ENCODE measurements at places on chromosomes 12 and 14. TPM values are rescaled to one million over a fixed set of nuclear protein-coding genes. Genes with fewer than 3 reads are reported as not detected.

DNA sequence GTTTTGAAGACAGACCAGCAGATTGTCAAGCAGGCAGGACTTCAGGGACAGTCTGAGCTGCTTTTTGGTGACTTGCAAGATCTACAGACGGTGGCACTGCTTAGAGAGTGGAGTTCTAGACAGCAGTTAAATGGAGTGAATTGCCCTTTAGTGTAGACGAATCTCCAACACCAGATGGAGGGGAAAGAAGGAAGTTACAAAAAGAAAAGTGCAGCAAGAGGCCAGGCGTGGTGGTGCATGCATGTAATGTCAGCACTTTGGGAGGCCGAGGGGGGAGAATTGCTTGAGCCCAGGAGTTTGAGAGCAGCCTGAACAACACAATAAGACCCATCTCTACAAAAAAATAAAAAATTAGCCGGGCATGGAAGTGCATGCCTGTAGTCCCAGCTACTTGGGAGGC, 8.4 kb upstream of the HHIPL1 start:
- no peak for DNase-seq

DNA sequence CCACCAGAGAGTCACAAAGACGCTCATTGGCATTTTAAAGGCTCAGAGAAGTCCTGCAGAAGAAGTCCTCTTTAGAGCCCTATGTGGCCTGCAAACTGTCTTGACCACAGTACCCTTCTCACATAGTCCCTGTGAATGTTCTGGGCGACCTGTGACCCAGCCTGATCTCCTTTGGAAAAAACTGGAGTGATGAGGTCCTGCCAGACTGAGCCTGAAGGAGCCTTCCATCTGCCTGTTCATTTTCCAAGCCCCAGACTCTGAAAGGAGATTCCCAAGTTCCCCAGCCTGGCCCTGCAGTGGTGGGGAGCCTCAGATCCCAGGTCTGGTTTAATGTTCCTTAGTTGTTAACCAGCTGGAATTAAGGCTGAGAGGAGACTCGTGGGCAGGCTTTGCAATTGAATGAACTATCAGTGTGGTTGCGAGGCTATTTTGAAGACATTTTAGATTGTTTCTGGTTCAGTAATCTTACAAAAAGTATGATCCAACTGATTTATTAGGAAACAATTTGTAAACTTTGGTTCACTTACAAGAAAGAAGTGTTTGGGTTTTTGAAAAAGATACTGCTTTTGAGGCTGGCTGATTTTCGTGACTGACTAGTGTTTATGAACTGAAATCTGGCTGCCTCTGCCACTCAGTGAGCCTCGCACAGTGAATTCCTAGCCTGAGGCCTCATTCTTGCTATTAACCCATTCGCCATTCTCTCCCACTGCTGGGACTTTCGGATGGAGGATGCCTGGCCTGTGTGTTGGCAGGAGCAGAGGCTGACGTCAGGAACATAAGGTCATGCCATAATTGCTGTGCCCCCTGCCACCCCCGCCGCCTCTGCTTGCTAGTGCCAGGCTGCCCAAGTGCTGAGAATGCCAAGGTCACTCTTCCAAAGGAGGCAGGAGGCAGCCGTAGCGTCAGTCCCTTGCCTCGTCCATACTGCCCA, 249.0 kb downstream of the CACNA1C start:
- no peak for DNase-seq

Gene PMCH
- polyA plus RNA-seq: not detected

GRCh38 chr14:28589792-28590191, 176.8 kb upstream of the FOXG1 start:
- no peak for DNase-seq

DNA sequence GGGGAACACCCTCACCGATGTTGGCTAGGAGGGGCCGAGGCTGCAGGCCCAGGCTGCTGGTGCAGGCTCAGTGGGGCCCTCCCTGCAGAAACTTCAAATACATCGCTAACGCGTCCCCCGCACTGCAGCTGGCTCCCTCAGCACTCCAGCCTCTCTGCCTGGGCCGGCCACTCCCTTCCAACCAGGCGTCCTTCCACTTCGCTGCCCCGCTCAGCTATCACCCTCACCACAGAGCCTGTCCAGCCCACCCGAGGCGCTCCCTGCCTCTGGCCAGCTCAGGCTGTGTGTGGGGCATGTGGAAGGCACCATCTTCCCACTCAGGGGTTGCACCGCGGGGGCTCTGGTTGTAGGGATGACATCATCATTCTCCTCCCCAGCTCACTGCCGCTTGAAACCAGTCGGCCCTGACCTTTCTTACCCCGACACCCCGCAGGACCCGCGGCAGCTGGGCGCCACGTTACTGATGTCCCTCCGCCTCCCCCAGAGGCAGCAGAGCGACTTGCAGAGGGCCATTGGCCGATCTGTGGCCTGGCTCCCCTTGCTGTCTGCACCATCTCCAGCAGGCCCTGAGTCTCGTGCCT, 199.9 kb upstream of the RTL1 start:
- DNase-seq: no peak

- DNase-seq: no peak
Measured at GRCh38 chr12:47779943-47780504, 7.0 kb downstream of the SLC48A1 start.

GRCh38 chr12:44098786-44099185, 262.9 kb downstream of the TMEM117 start:
- DNase-seq: no peak

Gene ALG10
- polyA plus RNA-seq: 11.9 TPM

GRCh38 chr12:114812858-114813761, 129.1 kb upstream of the TBX3 start:
- peak; percentile 44 for DNase-seq

DNA sequence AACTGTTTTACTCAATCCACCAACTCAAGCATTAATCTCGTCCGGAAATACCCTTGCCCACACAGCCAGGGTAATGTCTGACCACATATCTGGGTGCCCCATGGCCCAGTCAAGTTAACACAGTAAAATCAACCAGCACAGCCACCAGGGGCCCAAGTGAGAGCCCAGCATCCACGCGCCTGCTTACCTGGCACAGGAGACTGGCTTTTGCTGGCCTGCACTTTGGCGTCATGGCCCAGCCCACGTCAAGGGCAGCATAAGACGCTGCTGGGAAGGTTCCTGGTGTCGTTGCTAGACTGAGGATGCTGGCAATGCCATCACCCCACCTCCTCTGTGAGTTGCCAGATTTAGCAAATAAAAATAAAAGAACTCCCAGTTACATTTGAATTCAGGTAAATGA, 53.6 kb upstream of the BCL11B start:
- DNase-seq: no peak

- DNase-seq: no peak
Measured at GRCh38 chr12:105334582-105334981, 4.1 kb downstream of the C12orf75 start.

DNA sequence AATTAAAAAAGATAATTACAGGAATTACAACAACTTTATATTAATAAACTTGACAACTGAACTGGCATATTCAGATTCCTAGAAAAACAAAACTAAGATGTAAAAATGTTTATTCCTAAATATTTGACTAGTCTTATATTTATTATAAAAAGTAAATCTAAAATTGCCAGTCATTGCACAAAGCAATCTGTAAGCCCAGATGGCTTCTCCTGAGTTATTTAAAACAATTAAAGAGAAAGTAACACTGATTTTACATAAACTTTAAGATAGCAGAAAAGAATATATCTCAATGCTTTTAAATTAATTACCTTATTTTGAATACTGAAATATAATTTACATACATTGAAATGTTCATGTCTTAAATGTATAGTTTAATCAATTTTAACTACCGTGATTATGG, 434.1 kb upstream of the RPL10L start:
- DNase-seq: no peak
